ENCODE measurements at places on chromosomes 4 and X.

DNA sequence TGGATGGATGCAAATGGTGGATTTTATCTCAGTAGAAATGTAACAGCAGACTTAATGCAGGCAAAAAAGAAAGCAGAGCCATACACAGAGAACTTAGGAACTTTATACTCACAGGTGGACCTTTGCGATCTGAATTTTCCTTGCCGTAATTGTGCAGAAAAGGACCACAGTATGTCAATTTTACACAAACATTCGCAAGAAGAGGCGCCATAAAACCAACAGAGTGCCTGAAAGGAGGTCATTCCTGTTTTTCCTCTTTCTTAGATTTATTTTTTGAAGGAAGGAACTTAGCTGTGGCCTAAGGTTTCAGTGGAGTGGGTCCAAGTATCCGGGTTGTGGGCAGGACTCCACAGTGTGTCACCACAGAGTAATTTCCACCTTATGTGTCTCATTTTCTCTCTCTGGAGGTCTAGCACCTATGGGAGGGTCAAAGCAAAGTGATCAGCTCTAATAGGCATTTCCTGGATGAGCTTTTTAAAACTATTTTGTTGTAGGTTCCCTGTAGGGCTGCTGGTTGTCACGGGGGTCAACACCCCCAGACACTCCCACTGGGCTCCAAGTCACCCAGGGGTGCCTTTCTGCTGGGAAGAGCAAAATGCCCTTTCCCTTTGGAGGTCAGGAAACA is 24.7 kb upstream of the PBDC1 start:
- DNase-seq: no peak

DNA sequence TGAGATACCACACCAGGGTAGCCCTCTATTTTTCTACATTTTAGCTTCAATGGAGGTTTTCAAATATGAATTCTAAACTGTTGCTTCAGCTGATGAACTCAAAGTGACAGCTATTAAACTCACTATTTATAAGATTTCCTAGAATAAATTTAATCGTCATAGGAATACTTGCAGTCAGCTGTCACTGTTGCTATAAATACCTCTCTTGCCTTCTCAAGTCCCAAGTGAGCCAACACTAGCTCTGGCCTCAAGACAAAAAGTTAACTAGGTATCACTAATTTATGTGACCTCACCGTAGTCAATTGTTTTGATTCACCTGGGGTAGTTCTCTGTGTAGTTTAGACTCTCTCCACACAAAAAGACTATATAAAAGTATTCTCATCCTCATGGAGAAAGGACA is 34.3 kb upstream of the PROM1 start:
- DNase-seq: no peak

GRCh38 chr4:19936476-19936875 is 315.2 kb upstream of the SLIT2 start:
- no peak for DNase-seq

DNA sequence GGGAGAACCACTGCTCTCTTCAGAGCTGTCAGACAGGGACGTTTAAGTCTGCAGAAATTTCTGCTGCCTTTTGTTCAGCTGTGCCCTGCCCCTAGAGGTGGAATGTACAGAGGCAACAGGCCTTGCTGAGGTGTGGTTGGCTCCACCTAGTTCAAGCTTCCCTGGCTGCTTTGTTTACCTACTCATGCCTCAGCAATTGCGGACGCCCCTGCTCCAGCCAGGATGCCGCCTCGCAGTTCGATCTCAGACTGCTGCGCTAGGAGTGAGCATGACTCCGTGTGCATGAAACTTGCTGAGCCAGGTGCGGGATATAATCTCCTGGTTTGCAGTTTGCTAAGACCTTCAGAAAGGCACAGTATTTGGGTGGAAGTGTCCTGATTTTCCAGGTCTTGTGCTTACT is 70.9 kb downstream of the MAGEB5 start:
- DNase-seq: no peak

- DNase-seq: no peak
Observed at GRCh38 chrX:85569686-85570085, 190.2 kb upstream of the POF1B start.

GRCh38 chrX:13013363-13014110 is 30.9 kb downstream of the FAM9C start:
- DNase-seq: no peak

DNA sequence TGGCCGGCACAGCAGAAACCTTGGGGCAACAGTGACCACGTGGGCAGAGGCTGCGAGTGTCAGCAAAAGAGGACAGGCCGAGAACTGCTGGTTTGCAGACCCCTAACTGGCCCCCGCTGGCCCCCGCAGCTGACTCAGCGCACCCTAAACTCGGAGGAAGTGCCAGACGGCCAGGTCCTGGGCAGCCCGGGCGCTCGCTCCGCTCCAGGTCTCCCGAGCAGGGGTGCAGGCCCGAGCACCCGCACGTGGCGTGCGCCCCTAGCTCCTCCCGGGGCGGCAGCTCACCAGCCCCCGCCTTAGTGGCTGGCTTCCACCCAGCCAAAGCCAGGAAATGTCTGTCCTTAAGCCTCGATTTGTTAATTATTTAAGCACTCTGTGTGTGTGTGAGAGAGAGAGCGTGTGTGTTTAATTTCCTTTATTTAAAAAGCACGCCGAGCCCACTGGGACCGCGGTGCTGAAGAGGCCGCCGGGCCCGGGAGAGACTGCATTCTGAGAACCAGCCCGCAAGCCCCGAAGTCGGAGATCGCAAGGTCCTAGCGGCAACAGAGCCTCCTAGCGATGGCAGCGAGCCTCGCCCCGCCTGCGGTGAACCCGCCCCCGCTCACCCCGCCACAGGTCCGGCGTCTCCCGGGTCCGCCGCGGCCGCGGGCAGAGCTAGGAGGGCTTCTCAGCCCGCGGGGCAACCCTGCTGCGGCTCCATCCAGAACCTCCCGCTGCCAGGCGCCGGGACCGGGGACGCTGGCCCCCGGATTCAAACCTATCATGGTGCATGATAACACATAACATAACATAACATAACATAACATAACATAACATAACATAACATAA is 45.9 kb upstream of the CDKN2AIP start:
- peak; percentile 62 for DNase-seq

DNA sequence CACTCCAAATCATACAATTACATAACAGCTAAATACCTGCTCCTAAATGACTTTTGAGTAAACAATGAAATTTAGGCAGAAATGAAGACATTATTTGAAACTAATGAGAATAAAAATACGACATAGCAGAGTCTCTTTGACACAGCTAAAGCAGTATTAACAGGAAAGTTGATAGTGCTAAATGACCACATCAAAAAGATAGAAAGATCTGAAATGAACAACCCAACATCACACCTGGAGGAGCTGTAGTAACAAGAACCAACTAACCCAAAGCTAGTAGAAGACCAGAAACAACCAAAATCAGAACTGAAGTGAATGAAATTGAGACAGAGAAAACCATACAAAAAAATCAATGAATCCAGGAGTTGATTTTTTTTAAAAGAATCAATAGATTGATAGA is 257.8 kb downstream of the ARAP2 start:
- DNase-seq: no peak

GRCh38 chr4:186486172-186486571 is 69.2 kb downstream of the MTNR1A start:
- DNase-seq: no peak

- no peak for DNase-seq
Observed at GRCh38 chr4:84681486-84682274, 98.8 kb downstream of the CDS1 start.

DNA sequence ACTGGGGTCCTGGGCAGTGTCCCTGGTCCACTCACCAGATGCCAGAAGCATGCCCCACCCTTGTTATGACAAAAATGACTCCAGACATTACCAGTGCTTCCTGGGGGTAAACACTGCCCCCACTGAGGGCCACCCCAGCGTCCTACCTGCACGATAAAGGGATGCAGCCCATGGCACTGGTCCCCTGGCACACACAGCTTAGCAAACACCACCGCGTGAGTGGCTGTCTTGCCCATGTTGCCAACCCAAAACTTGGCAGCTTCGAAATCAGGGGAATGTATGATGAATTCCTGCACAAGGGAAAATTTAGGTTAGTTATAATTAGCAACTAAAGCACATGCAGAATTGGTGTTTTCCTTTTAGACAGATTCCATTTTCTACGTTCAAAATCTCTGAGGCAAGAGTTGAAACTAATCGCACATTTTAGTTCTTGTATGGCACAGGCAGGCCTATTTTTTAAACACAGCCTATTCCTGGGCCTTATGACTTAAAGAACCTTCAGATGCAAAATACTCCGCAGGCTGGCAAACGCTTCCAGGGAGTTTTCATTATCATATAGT is 30.4 kb downstream of the ACOX3 start:
- DNase-seq: no peak

GRCh38 chrX:9860826-9861225 is 74.6 kb downstream of the SHROOM2 start:
- no peak for DNase-seq

DNA sequence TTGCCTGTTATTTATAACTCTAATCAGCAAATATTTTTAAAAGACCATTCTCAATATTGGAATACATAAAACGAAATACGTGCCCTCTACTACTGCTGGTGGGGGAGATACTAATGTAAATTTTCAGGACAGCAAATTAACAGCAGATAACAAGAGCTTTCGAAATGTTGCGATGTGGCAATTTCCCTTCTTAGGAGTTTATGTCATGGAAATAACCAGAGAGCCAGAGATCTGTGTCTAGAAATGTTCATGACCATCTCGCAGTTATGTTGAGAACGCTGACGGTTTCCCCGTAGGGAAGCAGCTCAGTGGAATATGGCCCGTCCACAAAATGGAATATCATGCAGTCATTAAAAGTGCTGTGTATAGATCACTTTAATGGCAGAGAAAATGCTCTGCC is 238.4 kb upstream of the PSAPL1 start:
- no peak for DNase-seq

- DNase-seq: no peak
Observed at GRCh38 chrX:39227371-39227770, 426.1 kb downstream of the MID1IP1 start.

DNA sequence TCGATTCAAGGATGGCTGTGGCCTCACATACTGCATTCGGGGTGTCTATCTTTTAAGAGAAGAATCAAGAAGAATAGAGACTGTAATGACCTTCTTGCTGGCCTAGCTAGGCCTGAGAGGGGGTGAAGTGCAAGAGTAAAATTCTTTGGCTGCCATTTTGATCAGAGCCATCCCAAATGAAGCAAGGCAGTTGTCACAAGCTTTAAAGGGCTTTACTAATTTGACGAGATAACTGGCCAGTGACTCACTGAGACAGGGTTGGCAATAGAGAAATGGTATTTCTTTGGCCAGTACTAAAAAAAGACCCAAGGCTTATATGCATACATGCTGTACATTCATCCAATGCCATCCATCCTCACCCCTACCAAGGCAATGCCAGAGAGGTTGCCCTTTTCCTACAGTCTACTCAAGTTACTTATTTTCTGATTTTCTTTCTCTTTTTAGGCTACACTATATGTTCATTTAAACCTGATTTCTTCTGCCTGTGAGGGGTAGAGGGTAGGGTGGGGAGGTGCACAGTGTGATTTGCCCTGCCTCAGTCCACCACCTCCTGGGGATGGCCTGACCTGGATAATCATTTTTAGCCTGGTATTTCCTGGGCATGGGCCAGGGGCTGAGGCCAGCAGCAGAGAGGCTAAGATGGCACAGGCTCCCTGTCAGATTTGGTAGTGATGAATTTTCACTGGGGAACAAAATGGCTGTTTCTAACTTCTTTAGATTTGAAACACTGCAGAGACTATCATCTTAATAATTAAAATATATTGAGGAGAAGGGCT is 32.2 kb downstream of the ATG4A start:
- no peak for DNase-seq

- DNase-seq: peak; percentile 43
Observed at GRCh38 chrX:111040377-111041017, 55.5 kb upstream of the PAK3 start.

DNA sequence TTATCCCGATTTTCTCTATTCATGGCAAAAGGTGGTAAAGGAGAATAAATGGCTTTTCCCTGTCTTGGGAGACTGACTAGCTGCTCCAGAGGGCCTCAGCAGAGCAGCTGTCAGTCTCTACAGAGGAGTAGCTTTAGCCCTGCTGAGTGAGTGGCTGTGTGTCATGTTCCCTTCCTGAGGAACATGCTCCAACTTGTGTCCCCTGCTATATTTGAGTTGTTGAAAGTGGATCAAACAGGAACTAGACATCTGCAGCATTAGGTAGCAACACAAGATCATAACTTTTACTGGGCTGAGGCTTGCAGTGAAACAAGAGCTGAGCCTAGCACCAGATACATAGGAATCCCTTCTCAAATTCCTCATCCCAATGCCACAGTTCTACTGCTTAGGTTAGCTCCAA is 26.7 kb upstream of the PLAC1 start:
- no peak for DNase-seq

GRCh38 chr4:41256740-41257256 is at the start of gene UCHL1:
Gene UCHL1, plus strand, starts transcription at chr4:41256928. Its CDS starts 49 bp downstream, at chr4:41256977.
- peak; percentile 94 for DNase-seq

- DNase-seq: no peak
Observed at GRCh38 chrX:45972636-45973035, 572.6 kb downstream of the ZNF674 start.

DNA sequence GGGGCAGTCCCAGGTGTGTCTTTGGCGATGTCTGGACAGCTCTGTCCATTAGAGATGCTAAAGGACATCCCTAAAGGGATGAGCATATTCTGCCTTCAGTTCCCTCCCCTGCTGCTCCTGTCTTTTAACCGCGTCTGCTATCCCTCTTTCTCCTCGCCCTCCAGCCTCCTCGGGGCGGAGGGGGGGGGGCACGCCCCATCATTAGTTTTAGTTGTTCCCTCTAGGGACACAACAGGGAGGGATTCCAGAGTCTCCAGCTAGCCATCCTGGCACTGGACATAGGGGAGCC is 1.1 kb downstream of the MSL3 start:
- DNase-seq: no peak

DNA sequence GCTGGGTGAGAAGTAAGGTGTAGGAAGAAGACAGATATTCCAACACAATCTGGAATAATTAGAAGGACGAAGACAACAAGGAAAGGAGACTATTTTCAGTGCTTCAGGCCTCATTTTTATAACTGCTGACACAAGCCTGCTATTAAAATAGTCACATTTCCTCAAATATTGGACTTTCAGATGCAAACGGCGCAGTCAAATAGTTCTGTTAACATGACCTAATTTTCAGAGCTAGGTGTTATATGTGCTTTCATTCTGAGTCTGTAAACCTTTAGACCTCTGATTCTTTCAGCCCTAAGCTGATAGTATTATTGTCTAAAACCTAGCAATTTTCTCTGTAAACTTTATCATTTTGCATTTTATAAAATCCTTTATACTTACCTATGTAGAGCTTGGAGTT is 261.5 kb downstream of the IL1RAPL1 start:
- DNase-seq: no peak

DNA sequence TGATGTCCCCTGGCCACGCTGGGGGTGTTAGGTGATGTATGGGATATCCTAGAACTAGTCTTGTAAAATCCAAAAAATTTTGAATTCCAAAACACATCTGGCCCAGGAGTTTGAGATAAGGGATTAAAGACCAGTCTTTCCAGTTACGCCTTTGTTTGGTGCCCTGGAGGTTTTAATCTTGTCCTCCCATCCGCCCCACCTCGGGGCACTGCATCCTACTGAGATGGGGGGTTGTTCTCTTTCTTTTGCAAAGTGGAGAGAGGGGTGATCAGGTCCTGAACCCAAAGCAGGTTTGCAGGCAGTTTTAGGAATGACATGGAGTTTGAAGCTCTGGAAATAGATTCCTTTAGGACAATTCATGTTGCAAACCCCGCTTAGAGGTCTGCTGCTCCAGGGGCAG is 1.8 kb downstream of the SUV39H1 start:
- DNase-seq: no peak

Data from NCI-H460 (cell line).